Esophagus squamous epithelium (tissue), 5 donors: ENCODE measurements at places on chromosomes 13 and 19. TPM values are rescaled to one million over a fixed set of nuclear protein-coding genes. Genes with fewer than 3 reads are reported as not detected.

Gene ZNF541
- total RNA-seq = not detected

Gene CLIP3
- total RNA-seq = 15.3 TPM

Gene TMEM143
- total RNA-seq = 9.3 TPM

Gene SRRM5
- total RNA-seq = not detected

Gene ZNF418
- total RNA-seq = 5.4 TPM

Gene PPP2R1A
- 126 TPM for total RNA-seq

Gene ACP7
- 0.19 TPM for total RNA-seq

Gene ZNF98
- total RNA-seq = not detected

Gene IL11
- total RNA-seq = not detected

Gene FPR1
- total RNA-seq = 6.2 TPM

Gene KLHL1
- not detected for total RNA-seq

Gene CGB1
- not detected for total RNA-seq

GRCh38 chr13:107276936-107277335 lies 709.0 kb upstream of the ARGLU1 start:
- DNase-seq = no peak

DNA sequence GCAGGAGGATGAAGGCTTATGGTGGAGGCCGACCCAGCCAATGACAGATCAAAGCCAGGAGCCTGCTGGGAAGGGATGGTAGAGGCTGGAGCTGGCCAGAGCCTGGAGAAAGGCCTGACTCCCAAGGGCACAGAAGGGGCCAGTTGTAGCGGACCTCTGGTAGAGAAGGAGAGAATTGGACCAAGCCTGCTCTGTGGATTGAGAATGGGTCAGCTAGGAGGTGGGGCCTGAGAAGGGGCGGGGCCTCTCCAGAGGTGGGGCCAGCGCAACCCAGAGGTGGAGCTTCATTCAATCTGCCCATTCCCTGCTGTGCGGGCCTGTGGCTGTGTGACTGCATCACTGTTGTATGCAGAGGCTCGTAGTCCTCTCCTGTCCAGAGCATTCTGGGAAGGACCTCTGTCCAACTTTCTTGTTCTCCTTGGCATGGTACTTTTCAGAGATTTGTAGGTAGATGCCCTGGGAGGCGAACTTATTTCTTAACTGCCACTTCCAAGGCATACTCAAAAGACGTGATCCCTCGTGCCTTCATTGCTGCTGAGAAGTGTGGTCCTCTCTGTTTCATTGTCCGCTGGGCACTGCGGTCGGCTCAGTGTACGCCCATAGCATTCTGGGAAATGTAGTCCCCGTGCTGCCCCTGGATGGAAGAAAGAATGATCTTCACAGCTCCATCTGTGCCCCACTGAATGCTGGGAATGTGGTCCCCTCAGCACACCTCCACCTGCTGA lies 6.7 kb downstream of the GRIN2D start:
- DNase-seq = no peak

DNA sequence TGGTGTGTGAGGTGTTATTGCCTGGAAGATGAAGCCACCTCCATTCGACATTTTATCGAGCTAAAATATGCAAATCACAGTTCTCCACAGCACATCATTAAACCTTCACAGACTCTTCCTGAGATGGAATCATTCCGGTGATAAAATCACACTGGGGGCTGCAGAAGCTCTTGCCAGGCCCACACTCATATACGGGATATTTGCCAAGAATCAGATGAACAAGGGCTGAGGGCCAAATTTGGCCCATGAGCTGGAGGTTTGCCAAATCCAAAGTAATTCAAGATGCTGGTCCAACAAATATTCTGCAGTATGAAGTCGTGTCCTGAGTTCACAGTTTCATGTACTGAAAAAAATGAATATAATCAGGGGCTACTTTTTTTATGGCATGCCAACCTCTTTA lies 16.7 kb upstream of the RXFP2 start:
- DNase-seq = no peak

DNA sequence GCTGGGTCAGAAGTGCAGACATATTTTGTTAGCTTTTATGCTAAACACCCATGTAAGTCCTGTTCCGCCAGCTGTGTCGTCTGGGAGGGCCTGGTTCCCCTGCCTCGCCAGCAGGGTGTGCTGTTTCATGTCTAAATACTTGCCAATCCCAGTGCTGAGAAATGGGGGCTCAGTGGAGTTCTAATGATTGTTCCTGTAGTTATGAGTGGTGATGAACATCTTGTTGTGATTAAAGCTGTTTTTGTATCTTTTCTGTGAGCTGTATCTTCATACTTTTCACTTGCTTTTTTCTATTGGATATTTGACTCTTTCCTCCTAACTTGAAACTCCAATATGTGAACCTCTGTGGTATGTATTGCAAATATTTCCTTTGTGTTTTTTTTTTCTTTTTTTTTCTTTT lies 32.7 kb downstream of the KDM4B start:
- DNase-seq = no peak

DNA sequence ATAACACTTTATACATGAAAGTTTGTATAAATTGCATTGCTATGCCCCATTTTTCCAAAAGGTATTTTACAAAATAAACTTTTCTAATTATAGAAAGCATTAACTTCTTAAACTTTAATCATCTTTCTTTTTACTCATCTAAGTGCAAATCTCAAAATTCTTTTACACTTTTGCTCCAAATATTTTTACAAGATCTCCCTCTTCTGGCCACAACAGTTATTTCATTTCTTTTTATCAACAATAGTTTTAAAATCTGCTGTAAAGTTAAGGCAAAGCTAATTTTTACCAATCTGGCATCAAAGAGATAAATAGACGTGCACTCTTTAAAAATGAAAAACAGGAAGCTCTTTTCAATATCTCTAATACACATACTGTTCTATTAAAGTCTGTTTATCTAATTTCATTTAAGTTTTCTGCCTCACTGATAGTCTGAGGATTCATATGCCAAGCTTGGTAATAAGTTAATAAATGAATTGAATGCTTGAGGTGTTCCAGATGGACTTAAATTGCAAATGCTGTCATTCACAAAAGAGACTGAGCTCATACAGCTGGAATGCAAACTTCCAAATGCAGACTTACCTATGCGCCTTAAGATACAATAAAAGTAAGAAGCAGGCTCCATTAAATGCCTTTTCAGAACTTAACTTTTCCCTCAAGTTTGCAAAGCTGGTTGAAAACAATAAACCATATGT lies 583.0 kb upstream of the ATXN8OS start:
- DNase-seq = no peak

- no peak for DNase-seq
These were observed 8.8 kb upstream of the LRCH1 start for GRCh38 chr13:46544208-46544607.

GRCh38 chr19:29704562-29705558 lies 10.2 kb downstream of the C19orf12 start:
- no peak for DNase-seq

DNA sequence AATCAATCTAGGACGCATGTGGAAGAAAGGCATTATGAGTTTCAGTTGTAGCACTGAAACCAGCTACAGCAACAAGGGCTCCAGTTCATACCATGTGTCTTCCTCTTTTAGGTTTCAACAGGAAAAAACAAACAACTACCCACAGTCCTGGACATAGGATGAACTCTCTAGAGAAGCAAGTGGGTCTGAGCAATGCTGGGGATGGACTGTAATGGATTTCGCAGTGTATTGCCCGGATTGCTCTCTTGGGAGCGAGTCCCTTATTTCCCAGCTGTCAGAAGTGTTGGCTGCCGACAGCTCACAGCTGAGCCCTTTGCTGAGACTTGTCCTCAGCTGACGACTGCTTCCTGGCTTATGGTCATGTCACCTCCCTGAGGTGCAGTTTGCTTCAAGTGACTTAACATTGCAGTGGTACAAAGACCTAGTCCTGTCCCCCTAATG lies 12.1 kb upstream of the MYCBP2 start:
- DNase-seq = no peak

DNA sequence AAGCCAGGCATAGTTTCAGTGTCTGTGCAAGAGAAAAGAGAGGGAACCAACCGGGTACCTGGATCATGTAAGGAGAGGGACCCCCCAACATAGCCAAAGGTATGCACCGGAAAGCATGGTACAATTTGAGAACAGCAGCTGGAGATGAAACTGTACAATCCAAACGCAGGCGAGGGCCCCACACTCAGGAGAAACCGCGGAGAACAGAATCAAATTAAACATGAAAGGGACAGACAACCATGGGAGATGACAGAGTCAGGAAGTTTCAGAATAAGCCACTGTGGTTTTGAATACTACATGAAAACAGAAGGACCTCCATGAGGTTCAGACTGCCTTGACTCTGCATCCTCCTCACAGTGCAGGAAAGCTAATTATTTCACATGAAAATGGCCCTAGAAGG lies 62.9 kb upstream of the SPATA13 start:
- no peak for DNase-seq

DNA sequence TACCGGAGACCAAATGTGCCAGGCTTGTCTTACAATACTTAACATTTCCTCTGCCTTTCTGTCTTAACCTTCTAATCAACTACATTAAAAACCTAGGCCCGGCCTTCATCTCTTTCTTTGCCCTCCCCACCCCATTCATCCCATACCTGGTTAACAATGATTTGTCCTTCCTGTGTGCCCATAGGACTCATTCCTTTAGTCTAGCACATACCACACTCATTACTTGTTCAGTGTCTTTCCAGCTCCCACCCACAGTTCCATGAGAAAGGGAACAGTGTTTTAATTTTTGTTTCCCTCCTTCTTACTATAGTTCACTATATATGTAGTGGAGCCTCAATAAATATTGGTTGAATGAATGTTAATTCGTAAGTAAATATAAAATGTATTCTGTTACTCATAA lies 2.4 kb downstream of the CLN5 start:
- no peak for DNase-seq

GRCh38 chr19:42555317-42555716 lies 27.0 kb upstream of the CEACAM1 start:
- no peak for DNase-seq

DNA sequence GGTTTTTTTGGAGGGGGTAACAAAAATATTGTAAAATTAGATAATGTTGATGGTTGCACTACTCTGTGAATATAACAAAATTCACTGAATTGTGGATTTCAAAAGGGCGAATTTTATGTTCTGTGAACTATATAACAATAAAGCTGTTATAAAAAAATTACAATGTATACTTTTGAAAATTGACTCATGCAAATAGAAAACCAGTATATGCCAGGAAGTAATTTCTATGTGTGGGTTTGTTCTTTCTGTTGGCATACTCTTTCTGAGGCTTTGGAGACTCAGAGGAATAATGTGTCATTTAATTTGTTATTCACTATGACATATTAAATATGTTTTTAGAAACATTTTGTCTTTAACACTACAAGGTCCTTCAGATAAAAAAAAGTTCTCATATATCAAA lies 310.1 kb downstream of the GPC5 start:
- DNase-seq = no peak

DNA sequence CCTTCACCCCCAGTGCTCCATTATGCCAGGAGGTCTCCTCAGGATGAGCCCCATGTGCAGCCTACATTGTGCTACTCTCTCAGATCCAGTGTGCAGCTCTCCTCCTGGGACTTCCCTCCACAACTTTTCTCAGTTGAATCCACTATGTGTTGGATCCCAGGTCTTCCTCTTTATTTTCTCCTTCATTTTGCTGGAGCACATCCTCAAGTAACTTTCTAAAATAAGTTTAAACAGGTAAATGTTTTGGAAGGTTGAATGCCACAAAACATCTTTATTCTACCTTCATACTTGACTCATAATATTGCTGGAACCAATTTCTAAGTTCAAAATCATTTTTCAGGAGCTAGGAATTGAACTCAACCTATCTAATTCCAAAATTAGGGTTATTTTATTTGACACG lies 52.1 kb downstream of the C13orf46 start:
- no peak for DNase-seq

DNA sequence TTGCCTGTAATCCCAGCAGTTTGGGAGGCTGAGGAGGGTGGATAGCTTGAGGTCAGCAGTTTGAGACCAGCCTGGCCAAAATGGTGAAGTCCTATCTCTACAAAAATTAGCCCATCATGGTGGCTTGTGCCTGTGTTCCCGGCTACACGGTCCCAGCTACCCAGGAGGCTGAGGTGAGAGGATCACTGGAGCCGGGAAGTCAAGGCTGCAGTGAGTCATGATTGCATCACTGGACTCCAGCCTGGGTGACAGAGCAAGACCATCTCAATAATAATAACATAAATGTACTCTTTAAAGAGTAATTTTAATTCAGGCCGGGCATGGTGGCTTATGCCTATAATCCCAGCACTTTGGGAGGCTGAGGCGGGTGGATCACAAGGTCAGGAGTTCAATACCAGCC lies 38.7 kb downstream of the SKA3 start:
- DNase-seq = no peak

DNA sequence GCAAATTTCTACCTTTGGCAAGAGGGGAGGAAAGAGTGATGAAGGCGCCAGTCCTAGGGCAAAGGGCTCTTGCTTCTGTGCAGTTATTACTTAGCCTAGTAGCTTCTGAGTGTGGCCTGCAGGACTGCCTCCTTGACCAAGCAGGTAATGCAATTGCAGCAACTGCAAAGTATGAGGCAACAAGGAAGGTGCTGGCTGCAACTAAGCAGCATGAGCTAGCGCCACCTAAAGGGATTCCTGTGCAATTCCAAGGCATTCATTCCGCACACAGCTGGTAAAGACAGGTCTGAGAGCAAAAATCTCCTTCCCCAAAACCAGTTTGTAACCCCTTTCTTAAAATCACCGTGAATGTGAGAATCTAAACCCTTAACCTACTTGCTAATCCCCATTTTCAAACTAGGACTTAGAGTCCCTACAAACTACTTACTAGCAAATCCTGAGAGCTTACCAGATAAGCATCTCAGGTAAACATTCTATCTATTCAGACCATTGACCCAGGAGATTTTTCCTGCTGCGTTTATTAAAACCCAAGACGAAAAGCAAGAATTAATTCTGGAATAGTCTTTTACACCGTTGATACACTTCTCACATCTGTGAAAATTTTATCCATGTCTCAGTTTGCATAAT lies 62.9 kb downstream of the DCT start:
- no peak for DNase-seq

DNA sequence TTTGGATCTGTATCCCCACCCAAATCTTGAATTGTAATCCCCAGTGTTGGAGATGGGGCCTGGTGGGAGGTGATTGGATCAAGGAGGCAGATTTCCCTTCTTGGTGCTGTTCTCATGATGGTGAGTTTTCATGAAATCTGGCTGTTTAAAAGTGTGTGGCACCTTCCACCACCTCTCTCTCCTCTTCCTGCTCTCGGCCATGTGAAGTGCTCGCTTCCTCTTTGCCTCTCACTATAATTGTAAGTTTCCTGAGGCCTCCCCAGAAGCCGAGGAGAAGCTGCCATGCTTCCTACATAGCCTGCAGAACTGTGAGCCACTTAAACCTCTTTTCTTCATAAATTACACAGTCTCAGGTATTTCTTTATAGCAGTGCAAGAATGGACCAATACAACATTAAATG lies 15.7 kb downstream of the COMMD6 start:
- no peak for DNase-seq

DNA sequence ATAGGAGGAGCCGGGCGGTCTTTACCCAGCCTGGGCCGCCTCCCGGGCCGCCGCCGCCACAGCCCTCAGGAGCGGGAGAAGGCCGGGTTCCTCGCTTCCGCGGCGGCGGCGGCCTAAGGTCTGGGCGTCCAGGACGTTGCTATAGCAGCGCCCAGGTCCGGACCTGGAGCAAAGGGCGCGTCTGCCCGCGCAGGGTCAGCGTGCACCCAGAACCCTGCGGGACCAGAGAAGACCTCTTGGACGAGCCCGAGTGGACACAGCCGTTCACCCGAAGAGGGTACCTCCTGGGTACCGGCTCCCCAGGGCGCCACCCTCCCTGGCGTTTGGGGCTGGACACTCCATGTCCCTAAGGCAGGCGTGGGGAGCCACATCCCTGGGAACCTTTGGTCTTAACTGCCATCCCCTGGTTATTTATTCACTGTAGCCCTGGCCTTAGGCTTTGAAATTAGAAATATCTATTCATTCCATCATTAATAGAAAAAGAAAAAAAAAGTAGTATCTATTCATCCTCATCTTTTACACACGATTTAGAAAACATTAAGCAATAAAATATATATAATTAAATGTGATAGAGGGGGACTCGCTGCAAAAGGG lies 2.4 kb downstream of the DZIP1 start:
- no peak for DNase-seq
